ENCODE measurements at places on chromosomes 6 and 20. TPM values are rescaled to one million over a fixed set of nuclear protein-coding genes. Genes with fewer than 3 reads are reported as not detected.
A peak's percentile ranks its signal among the peaks of the same experiment; 100 is the strongest.

SOBP gene
- total RNA-seq, result 0.22 TPM

GRCh38 chr6:139369568-139370282 lies 4.7 kb downstream of the CITED2 start:
- peak overlapping the region; percentile 89 for H3K4me3 ChIP-seq
- H3K36me3 ChIP-seq, result peaks cover 23% of the 10 kb centered on the region
- H3K27ac ChIP-seq, result peak overlapping the region; percentile 28
- H3K4me1 ChIP-seq, result peaks cover 36% of the 10 kb centered on the region
- DNase-seq, result peak; percentile 9

TCP11 gene
- not detected for total RNA-seq

ENPP1 gene
- 4.1 TPM for total RNA-seq

DNA sequence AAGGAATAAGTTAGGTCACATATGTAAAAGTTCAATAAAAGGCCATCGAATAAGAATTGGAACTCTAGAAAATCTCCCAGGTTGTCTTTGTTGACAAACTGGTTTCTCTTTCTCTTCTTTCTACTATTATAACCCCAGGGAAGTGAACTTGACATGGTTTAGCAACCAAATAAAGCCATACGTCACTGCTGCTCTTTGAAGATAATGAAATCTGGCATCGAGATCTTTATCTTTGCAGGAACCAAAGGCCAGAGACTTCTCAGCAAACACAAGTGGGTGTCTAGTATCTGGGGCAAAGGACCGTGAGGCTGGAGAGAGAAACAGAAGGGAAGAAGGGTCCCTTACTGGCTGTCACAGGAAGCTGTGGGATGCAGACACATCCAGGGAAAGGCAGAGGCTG lies 286.7 kb upstream of the CDYL start:
- H3K4me3 ChIP-seq, result no peak overlapping the region
- H3K4me1 ChIP-seq, result 0 out of 2 replicates have a peak, but pooled peaks cover 7% of the 10 kb centered on the region
- no peaks in the 10 kb centered on the region for H3K36me3 ChIP-seq
- 0 out of 2 replicates have a peak overlapping the region, but pooled peaks have one; percentile 43 for H3K27ac ChIP-seq
- H3K27me3 ChIP-seq, result no peaks in the 10 kb centered on the region
- DNase-seq, result peak; percentile 53

GRCh38 chr6:20706238-20706938 lies 172.1 kb downstream of the CDKAL1 start:
- H3K4me3 ChIP-seq, result no peak overlapping the region
- H3K4me1 ChIP-seq, result peaks cover 12% of the 10 kb centered on the region
- no peaks in the 10 kb centered on the region for H3K27me3 ChIP-seq
- DNase-seq, result no peak
- no peaks in the 10 kb centered on the region for H3K36me3 ChIP-seq

DNA sequence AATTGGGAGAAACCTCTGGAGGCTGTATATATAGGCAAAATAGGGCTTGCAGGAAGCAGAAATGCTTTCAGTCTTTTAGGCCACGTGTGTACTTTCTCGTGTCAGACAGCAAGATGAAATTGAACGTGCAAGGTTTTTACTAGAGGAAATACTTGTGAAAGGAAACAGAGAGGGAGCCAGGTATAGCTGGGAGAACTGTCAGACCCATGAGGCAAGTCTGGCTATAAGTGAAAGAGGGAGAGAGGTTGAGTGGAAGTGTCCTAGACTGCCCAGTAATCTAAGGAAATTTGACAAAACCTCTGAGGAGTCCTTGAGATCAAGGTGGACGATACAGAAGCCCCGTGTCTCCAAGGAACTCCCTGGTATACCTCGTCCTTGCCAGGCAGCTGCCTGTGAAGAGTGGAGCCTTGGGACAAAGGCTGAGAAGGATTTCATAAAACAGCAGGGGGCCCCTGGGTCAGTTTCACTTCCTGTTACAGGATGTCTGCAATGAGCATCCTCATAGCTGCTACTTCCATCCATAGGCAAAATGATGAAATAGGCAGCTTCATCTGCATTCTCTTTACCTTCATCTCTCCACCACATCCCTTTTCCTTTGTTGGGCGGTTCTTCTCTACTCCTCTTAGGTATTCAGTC lies 114.4 kb upstream of the MAP3K7 start:
- H3K27ac ChIP-seq, result no peak overlapping the region
- peak; percentile 6 for DNase-seq
- no peak overlapping the region for H3K4me3 ChIP-seq
- H3K36me3 ChIP-seq, result no peaks in the 10 kb centered on the region
- no peaks in the 10 kb centered on the region for H3K4me1 ChIP-seq

DNA sequence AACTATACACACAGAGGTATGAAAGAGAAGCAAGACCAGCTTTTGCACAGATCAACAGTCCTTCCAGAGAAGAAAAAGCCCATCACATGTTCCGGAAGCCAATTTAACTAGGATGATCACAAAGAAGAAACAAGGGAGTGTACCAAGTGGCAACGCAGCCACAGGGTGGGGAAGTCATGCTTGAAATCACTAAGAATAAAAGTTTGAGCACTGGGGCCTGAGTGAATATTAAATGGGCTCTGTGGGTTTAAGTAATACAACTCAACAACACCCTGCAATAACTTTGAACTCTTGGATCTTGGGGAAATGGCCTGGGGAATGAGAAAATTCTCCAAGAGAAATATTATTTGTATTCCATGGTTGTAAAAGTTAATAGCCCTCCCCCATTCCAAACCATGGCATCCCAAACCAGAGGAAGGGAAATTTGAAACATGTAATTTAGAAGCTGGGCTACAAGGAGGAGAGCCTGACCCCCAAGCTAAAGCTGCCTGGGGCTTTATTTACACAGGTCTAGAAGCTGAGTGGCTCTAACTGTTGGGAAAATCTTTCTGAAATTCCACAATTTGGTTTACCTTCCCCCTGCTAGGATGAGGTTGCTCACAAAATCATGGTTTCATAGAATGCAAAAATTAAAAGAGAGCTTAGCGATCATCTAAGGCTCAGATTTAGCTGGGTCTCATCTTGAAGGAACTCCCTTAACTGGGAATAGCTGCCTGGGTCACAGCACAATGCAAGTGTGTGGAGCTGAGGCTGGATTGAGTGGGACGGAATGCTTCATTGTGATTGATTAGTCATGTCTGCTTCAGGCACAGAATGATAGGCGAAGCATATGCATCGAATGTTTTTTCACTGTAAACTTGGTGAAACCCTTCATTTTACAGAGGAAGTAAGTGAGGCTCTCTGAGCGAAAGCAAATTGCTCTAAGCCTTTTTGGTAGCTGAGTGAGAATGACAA lies 143.6 kb downstream of the BMP7 start:
- no peak overlapping the region for H3K4me3 ChIP-seq
- peaks cover 54% of the 10 kb centered on the region for H3K27me3 ChIP-seq
- H3K27ac ChIP-seq, result no peak overlapping the region
- H3K4me1 ChIP-seq, result no peaks in the 10 kb centered on the region
- DNase-seq, result no peak
- H3K36me3 ChIP-seq, result no peaks in the 10 kb centered on the region

- no peaks in the 10 kb centered on the region for H3K27me3 ChIP-seq
- DNase-seq, result no peak
- H3K36me3 ChIP-seq, result no peaks in the 10 kb centered on the region
- no peak overlapping the region for H3K4me3 ChIP-seq
- H3K27ac ChIP-seq, result no peak overlapping the region
- H3K4me1 ChIP-seq, result no peaks in the 10 kb centered on the region
Measured at GRCh38 chr6:97427648-97428047, 144.6 kb upstream of the MMS22L start.

DNA sequence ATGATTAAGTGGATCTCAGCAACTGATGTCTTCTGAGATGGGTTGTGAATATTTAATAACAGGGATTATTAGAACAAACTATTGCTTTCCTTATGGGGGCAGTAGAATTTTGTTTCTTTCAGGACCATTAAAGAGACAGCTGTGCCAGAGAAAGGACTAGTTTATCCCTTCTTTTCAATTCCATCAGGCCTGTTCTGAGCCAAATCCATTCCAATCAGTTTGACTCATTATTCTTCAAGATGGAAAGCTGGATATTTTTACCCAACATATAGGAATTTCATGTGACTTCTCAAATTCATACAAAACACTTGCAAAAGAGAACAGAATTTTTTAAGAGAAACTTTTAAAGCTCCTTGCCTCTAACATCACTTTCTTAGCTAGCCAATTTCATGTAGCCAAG lies 722.0 kb upstream of the FLRT3 start:
- H3K27ac ChIP-seq, result no peak overlapping the region
- DNase-seq, result no peak
- no peaks in the 10 kb centered on the region for H3K27me3 ChIP-seq
- H3K36me3 ChIP-seq, result no peaks in the 10 kb centered on the region
- H3K4me3 ChIP-seq, result no peak overlapping the region

MOG gene
- not detected for total RNA-seq

NKAPL gene
- total RNA-seq, result not detected

GRCh38 chr20:58090161-58090560 lies 138.3 kb downstream of the ANKRD60 start:
- no peak overlapping the region for H3K4me3 ChIP-seq
- H3K27ac ChIP-seq, result no peak overlapping the region
- H3K27me3 ChIP-seq, result no peaks in the 10 kb centered on the region
- DNase-seq, result no peak
- 0 out of 2 replicates have a peak, but pooled peaks cover 2% of the 10 kb centered on the region for H3K4me1 ChIP-seq

- DNase-seq, result no peak
- H3K36me3 ChIP-seq, result no peaks in the 10 kb centered on the region
- no peak overlapping the region for H3K27ac ChIP-seq
- H3K4me3 ChIP-seq, result no peak overlapping the region
Measured at GRCh38 chr6:41441598-41442351, 104.4 kb upstream of the FOXP4 start.

BMP5 gene
- total RNA-seq, result 0.20 TPM

GRCh38 chr6:127924440-127924839 lies 23.6 kb upstream of the THEMIS start:
- no peak overlapping the region for H3K27ac ChIP-seq
- H3K27me3 ChIP-seq, result no peaks in the 10 kb centered on the region
- H3K4me3 ChIP-seq, result no peak overlapping the region
- H3K4me1 ChIP-seq, result 0 out of 2 replicates have a peak, but pooled peaks cover 7% of the 10 kb centered on the region
- H3K36me3 ChIP-seq, result no peaks in the 10 kb centered on the region

KCNG1 gene
- total RNA-seq, result 0.55 TPM

TRAPPC3L gene
- total RNA-seq, result not detected
